Right ventricle myocardium inferior (tissue), 1 donor: ENCODE measurements at places on chromosomes 16 and 17. TPM values are rescaled to one million over a fixed set of nuclear protein-coding genes. Genes with fewer than 3 reads are reported as not detected.

GRCh38 chr16:12300490-12300889 lies 324.0 kb downstream of the SNX29 start:
- DNase-seq: no peak

MAP2K6 gene
- total RNA-seq: 3.8 TPM

GRCh38 chr17:63113167-63113566 lies 147.1 kb downstream of the TANC2 start:
- DNase-seq: no peak

RNF167 gene
- 91.8 TPM for total RNA-seq

DNA sequence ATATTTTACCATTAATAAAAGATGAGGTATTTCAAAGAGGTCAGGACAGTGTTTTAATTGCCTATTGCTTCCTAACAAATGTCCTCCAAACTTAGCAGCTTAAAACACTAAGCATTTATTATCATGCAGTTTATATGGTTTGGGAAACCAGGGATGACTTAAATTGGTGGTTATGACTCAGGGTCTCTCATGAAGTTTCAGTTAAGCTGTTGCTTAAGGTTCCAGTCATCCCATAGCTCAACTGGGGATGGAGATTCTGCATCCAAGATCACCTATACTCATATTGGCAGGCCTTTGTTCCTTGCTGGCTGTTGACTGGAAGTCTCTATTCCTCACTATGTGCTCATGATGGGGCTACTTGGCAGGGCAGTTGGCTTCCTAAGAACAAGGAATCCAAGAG lies 1329.9 kb upstream of the GOT2 start:
- DNase-seq: no peak

- DNase-seq: no peak
Measured at GRCh38 chr16:75264999-75265910, 13.8 kb upstream of the BCAR1 start.

DNA sequence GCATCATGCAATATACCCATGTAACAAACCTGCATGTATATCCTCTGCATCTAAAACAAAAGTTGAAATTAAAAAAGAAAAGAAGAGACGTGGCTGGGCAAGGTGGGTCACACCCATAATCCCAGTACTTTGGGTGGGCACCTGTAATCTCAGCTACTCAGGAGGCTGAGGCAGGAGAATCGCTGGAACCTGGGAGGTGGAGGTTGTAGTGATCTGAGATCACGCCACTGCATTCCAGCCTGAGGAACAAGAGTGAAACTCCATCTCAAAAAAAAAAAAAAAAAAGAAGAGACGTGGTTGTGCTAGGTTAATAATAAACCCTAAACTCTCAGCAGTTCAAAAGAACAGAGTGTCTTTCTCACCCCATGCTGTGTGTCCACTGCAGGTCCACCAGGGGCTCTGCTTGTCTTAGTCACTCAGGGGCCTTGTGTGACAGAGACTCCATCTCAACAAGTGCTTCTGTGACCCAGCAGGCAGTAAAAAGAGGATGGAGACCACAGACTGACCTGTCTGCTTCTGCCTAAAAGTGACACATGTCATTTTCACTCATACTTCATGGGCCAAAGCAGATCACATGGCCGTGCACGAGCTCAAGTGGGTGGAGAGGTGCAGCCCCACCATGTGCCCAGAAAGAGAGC lies 22.3 kb upstream of the N4BP1 start:
- no peak for DNase-seq

- DNase-seq: no peak
Measured at GRCh38 chr17:9499041-9499440, 76.6 kb downstream of the STX8 start.

DNA sequence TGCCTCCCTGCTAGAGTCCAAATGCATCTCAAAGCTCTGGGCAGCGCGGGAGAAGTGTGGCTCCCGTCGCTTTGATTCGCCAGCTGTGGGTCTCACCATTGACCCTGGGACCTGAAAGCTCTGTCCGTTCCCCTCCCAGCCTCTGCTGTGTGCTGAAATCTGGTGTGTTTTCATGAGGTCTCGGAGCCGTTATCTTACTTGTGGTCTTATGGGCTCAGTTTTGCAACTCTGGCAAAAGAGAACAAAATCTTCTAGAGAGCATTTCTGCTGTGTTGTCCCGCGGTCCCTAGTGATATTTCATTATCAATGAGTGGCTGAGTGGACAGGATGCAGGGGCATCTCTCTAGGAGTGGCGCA lies 13.3 kb downstream of the CRISPLD2 start:
- no peak for DNase-seq
